ENCODE measurements at places on chromosomes 1 and 21.
A peak's percentile ranks its signal among the peaks of the same experiment; 100 is the strongest.

DNA sequence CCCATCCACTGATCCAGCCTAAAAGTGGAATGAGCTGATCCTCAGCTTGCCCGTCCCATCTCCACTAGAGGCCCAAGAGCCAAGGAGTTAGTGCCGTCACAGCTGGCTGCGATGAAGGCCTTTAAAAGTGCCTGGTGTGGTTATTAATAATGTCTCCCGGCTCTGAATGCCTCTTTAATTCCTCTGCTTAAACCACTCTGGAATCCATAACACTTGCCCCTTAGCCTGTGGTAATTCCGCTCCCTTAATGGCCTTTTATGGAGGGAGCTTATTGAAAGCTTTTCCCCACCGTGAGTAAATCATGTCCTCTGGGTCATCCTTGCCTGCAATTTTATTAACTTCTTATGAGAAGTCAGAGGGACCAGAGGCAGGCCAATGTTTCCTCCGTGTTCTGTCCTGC is 55.4 kb downstream of the UBIAD1 start:
- no peak for DNase-seq

- no peak for DNase-seq
These were observed 540.3 kb upstream of the B3GALT2 start for GRCh38 chr1:193726722-193727121.

- no peak for DNase-seq
These were observed 123.7 kb upstream of the COP1 start for GRCh38 chr1:176330782-176331181.

GRCh38 chr1:107900090-107900945 is 64.7 kb downstream of the VAV3 start:
- no peak for DNase-seq

DNA sequence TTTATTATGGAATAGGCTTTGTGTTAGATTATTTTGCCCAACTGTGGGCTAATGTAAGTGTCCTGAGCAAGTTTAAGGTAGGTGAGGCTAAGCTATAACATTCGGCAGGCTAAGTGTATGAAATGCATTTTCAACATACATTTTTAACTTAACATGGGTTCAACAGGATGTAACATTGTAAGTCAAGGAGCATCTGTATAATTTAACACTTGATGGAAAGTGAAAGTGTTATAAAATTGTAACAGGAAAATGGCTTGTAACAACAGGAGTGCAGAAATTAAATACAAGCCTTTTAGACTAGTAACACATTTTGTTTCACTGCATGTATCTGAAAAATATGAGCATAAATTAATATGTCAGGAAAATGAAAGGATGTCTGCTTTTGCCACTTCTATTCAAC is 42.3 kb downstream of the B3GALNT2 start:
- no peak for DNase-seq

DNA sequence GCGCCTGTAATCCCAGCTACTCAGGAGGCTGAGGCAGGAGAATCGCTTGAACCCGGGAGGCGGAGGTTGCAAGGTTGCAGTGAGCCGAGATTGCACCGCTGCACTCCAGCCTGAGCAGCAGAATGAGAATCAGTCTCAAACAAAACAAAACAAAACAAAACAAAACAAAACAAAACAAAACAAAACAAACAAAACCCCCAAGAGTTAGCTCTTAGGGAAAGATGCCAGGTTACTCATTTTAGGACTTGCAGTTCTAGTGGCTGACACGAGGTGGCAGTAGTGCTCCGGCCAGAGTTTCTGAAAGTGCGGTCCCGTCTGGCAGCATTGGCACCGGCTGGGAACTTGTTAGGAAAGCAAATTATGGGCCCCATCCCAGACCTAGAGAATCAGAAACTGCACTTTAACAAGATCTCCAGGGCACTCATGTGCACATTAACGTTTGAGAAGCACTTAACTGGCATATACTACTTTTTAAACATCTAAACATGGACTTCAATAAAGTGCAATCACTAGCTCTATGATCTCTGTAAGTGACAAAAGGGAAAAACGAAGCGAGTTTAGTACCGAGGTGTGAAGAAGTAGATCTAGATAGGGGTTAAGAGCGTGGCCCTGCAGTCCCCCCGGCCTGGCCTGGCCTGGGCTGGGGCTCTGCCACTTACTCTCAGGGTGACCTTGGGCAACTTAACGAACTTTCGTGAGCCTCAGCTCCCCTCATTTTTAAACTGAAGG is 41.9 kb upstream of the TNFRSF1B start:
- peak; percentile 84 for DNase-seq

GRCh38 chr1:112536561-112536960 is 27.8 kb downstream of the WNT2B start:
- no peak for DNase-seq

DNA sequence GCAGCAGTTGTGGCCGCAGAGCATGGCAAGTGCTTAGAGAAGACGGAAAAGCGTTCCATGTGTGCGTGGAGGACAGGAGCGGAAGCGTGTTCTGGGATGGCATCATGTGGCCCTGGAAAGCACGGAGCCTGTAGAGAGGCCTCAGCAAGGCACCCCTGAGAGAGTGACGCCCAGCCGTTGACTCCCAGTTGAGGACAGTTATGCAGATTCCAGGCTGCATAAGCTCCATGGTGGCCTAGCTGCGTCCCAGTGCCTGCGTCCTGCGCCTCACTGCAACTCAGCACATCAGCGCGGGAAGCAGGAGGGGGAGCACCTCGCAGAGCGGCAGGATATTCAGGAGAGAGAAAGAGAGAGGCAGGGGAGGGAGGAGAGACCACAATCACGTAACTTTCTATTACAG is 49.0 kb upstream of the TTC34 start:
- no peak for DNase-seq

GRCh38 chr1:193419295-193419694 is 232.9 kb upstream of the B3GALT2 start:
- no peak for DNase-seq

GRCh38 chr1:221188458-221188857 is 309.2 kb downstream of the HLX start:
- no peak for DNase-seq

DNA sequence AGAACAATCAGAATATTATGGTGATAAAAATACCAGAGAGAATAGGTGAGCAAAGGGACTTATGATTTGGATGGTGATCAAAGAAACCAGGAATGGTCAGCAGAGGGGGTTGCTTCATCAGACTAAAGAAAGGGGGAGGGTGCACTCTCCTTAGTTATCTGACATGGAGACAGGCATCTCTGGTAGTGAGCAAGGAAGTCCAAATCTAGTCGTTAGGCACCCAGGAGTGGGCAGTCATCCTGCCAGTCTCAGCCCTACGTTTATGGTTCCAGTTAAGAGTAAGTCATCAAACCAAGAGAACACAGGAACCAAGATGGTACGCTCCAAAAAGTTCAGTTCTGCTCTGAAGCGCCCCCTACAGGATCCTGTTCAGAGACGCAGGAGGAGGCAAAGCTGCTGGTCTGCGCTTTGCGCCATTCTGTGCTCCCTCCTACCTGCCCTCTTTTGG is 28.6 kb downstream of the EBNA1BP2 start:
- DNase-seq = peak; percentile 1

DNA sequence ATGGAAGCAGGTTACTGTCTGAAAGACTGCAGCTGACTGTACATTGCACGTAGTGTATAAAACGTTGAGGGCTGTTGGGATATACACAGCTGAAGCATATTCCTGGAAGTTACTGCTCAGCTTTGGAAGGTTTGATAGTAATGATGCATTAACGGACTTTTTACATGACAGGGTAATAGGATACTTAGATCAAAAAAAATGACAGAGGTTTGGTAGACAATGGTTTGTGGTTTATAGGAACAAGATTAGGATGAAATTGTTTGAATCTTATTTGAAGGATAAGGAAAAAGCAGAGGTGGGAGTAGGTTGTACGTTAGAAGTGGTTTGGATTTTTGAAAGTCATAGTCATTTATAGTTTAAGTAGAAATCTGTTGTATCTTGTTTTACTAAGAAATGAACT is 33.0 kb downstream of the ADGRL2 start:
- no peak for DNase-seq

DNA sequence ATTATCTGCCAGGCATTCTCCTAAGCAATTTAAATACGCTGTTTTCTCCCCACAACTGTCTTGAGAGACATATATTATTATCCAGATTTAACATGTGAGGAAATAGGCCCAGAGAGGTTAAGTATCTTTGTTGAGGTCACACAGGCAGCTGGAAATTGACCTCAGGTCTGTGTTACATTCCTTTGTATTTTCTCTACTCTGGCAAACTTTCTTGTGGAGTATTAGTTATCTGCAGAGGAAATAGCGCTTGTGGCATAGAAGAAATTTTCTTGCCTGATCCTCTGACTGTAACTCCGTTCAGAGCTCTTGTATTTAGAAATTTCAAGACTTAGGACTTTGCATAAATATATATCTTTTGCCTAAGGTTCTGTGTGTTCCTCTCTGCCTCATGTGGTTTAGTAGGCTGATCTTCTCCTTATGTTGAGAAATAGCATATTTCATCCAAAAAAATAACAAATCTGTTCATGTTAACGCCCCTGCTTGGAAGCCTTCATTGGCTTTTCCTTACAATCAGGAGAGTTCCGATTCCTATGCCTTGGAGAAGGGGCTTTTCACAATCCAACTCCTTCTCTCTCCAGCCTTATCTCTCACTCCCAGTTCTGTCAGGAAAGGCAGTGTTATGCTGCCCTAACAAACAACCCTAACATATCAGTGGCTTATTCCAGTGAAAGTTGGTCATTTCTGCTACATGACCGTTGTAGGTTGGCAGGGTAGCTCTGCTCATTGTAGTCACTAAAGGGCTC is 2.5 kb upstream of the JUN start:
- no peak for DNase-seq

- DNase-seq = no peak
These were observed 7.8 kb downstream of the RASAL2 start for GRCh38 chr1:178101654-178102053.

- no peak for DNase-seq
These were observed 9.4 kb upstream of the PIAS3 start for GRCh38 chr1:145868232-145868631.

- DNase-seq = no peak
These were observed 8.9 kb upstream of the LHX8 start for GRCh38 chr1:75125161-75125726.

- DNase-seq = no peak
These were observed 365.1 kb upstream of the VAMP3 start for GRCh38 chr1:7405844-7406500.

DNA sequence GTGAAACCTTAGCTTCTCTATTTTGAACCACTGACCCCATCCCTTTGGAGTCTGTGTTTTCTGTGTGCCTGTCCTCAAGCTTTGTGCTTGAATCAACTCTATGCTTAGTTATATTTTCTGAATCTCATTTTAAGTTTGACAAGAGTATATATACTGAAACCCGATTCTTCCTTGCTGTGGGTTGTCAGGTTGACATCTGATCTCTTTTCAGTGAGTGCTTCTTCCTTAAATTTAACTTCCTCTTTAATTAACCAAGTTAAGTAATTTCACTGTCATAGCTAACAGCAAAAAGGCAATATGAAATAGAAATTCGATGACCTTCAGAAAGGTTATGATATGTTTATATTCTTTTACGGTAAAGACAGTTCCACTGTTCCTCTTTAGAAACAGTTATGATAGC is 69.4 kb downstream of the C1orf21 start:
- peak; percentile 92 for DNase-seq

DNA sequence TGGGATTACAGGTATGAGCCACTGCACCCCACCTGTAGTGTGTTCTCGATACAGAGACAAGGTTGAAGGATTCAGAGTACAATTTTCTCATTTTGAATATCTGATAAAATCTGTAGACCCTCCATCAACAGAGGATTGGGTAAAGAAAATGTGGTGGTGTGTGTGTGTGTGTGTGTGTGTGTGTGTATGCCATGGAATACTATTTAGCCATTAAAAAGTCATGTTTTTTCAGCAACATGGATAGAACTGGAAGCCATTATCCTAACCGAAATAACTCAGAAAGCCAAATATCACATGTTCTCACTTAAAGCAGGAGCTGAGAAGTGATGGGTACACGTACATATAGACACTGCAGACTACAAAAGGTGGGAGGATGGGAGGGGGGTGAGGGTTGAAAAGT is 57.9 kb downstream of the TRAF5 start:
- no peak for DNase-seq

DNA sequence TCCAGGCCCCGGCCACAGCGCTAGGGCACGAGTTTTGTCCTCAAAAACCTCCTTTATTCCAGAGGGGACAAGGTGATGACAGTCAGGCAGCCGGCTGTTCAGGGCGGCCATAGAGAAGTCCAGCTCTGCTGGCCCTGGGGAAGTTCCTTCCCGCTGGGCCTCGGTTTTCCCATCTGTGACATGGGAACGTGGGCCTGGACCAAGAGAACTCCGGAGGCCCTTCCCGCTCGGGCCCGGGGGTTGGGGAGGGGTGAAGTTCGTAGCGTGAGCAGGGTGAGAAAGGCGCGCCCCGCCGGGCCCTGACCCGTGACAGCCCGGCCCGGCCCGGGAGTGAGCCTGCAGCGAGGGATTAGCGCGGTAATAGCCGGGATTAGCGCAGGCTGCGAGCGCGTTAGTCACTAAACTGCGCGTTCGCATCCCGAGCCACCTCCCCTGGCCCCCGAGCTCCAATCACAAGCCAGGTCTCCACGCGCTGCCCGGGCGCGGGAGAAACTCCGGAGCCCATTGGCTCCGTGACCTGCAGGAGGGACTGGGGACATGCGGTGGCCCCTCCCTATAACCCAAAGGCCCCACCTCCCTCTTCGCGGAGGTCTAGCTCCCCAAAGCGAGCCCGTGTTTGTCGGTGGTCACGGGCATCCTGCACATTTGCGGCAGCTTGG is 29.8 kb upstream of the PADI2 start:
- DNase-seq = no peak

GRCh38 chr1:61446531-61446991 is 278.4 kb downstream of the TM2D1 start:
- DNase-seq = no peak

- DNase-seq = no peak
These were observed 41.0 kb downstream of the MFSD2A start for GRCh38 chr1:39995973-39996393.

DNA sequence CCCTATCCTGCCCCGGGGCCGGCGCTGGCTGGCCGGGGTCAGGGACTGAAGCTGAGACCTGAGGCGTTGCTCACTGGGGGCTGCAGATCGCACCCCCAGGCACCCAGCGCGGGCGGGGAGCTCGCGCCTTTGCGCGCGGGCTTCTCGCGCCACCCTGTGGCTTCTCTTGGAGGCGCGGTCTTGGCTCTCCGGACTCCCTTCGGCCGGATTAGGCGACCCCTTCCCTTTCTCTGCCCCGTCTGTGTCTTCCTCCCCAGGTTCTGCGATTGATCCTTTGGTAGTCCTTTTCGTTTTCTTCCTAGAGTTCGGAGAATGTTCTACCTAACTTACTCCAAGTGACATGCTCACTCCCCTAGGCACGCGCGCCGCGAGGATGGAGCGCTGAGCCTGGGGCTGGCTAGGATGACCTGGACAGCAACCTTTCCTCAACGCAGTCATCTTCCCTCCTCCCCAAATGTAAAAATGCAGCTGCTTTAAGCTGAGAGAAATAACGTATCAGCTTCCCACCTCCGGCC is 495 bp upstream of the NTRK1 start:
- DNase-seq = peak; percentile 19
